Left forelimb (tissue), 1 donor: ENCODE measurements at places on chromosomes 6 and 20.
A peak's percentile ranks its signal among the peaks of the same experiment; 100 is the strongest.

DNA sequence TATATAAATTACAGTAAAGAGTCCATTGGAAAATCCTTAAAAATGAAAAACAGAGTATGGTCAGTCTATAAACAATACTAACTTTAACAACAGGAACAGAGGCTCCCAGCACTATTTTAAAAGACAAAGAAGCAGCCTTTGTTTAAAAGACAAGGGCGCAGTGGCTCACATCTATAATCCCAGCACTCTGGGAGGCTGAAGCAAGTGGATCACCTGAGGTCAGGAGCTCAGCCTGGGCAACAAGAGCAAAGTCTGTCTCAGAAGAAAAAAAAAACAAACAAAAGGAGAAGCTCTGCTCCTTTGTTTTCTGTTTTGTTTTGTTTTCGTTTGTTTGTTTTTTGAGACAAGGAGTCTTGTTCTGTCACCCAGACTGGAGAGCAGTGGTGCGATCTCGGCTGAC is 89.4 kb downstream of the DTNBP1 start:
- DNase-seq = no peak

- DNase-seq = peak; percentile 78
These were observed 2.0 kb downstream of the SPAG4 start for GRCh38 chr20:35617397-35618262.

- no peak for DNase-seq
These were observed 15.3 kb downstream of the TRPC4AP start for GRCh38 chr20:35077341-35077740.

DNA sequence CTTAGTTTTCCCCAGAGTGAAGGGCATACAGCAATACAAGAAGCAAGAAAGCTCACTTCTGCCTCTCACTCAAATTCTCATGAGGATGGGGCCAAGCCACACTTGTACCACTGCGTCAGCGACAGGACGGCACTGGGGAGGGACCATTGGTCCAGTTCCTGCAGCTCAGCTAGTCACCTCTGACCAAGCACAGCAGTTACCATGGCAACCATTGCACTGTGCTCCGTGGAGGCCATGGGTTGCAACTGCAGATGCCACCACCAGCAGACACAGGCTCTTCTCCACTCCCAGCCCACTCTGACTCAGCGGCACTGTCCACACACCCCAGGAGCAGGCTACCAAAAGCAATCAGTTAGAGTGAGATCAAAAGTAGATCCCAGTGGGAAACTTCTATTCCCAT is 441.1 kb upstream of the ARID1B start:
- DNase-seq = no peak

GRCh38 chr20:483815-484644 is 21.7 kb upstream of the TBC1D20 start:
- DNase-seq = no peak

DNA sequence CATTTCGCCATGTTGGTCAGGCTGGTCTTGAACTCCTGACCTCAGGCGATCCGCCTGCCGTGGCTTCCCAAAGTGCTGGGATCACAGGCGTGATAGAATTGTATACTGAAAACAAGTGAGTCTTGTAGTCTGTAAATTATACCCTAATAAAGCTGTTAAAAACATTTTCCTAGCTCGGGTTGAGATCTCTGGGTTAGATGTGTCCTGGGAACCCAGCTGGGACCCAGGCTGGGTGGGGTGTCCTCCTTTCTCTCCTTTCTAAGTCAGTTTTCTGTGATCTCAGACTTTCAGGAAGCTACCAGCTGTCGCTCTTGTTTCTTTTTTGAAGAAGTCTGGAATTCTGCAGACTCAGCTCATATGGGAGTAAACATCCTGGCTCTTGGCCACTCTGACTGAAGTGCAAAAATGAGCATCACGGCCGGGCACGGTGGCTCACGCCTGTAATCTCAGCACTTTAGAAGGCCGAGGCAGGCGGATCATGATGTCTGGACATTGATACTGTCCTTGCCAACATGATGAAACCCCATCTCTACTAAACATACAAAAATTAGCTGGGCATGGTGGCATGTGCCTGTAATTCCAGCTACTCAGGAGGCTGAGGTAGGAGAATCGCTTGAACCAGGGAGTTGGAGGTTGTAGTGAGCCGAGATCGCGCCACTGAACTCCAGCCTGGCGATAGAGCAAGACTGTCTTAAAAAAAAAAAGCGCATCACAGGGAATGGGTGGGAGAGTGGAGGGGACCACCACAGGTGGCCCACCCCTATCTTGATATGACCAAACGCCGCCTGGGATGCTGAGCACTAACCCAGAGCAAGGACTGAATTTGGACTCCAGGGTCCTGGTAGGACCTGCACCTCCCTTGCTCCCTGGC is 9.9 kb upstream of the PCIF1 start:
- DNase-seq = no peak

- DNase-seq = no peak
These were observed 73.4 kb downstream of the REPS1 start for GRCh38 chr6:138914701-138915100.

GRCh38 chr6:107264357-107264840 is 149.1 kb upstream of the BEND3 start:
- DNase-seq = no peak

GRCh38 chr20:58039274-58040092 is 189.0 kb downstream of the ANKRD60 start:
- peak; percentile 59 for DNase-seq

DNA sequence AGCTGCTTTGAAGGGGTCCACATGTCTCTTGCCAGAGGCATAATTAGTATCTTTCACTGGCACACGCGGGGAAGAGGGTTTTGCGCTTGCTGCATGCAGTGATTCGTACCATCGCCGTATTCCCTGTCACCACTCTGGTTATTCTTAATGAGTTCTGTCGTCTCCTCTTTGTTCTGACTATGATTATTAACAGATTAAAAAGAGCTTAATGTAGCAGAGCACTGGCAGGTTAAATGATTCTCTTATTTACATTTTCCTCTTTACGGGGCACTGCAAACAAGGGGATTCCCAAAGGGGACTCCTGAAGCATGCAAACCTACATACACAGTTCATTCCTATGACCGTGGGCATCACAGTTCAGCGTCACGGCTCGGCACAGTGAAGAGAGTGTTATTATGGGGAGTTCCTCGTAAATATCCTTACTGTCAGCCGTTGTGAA is 204.8 kb downstream of the DTNBP1 start:
- DNase-seq = no peak

DNA sequence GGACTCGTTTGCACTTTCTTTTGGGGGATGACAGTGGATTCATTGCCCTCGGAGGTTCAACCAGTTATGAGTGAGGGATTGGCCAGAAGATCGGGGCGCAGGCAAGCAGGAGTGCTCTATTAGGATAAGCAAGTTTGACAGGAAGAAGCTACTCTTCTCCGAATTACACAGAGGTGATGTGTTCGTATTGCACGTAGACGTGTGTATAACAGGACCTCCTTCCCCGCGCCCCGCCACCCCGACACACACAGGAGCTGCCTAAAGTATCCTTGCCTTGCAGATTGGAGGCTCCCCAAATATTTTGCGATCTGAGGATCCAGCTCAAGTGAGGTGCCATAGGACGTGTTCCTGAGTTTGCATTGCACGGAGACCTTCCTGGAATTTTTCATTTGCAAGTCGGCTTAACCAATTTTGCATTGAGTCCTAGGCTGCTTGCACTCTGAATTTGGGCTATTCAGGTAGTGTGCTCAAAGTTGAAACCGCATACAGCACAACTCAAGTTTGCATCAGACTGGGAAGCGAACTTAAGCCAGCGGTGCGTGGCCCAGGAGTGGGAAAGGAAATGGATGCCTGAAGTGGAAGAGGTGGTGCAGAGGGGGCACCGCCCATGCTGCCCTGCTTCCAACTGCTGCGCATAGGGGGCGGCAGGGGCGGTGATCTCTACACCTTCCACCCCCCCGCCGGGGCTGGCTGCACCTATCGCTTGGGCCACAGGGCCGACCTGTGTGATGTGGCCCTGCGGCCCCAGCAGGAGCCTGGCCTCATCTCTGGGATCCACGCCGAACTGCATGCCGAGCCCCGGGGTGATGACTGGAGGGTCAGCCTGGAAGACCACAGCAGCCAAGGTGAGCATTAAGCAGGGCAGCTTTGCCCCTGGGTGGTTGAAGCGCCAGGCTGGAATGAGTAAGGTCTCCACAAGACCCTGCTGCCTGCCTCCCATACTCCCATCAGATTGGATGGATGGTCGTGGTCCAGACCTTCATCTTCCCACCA is 770 bp downstream of the TCF19 start:
- DNase-seq = no peak

GRCh38 chr20:48153523-48153922 is 368.2 kb upstream of the SULF2 start:
- no peak for DNase-seq

- DNase-seq = no peak
These were observed 248.4 kb downstream of the MYLK4 start for GRCh38 chr6:2502096-2502997.

DNA sequence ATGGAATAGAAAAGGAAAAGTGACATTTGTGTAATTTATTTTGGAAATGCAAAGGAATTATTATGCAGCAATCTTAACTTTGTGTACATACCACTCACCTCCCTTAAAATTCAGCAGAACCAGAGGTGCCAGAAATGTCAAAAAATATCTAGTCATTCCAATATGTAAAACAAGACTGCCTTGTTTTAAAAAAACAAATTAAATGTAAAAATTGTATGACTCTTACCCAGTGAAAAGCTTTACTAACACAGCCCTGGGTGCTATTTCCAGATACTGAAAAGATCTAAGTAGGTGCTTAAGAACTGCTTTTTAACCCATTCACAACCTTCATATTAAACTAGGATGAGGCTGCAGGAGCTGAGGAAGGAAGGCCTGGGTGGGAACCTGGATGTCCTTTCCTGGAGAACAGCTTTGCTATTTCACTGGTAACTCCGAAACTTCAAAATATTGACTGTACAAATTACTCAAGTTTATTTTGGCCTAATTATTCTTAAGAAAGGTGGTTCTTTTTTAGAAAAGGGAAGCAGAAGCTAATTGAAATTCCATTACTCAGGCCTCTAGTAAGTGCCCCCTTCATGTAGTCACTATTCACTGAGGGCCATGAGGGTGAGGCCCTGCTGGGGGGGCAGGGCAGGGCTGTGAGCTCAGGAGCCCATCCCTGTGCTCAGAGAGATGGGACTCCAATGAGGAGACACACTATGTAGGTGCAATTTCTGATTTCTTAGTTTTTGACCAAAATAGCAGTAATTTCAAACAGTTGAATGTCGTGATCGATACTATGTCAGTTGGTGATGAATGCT is 139.6 kb downstream of the MAP3K4 start:
- DNase-seq = no peak

DNA sequence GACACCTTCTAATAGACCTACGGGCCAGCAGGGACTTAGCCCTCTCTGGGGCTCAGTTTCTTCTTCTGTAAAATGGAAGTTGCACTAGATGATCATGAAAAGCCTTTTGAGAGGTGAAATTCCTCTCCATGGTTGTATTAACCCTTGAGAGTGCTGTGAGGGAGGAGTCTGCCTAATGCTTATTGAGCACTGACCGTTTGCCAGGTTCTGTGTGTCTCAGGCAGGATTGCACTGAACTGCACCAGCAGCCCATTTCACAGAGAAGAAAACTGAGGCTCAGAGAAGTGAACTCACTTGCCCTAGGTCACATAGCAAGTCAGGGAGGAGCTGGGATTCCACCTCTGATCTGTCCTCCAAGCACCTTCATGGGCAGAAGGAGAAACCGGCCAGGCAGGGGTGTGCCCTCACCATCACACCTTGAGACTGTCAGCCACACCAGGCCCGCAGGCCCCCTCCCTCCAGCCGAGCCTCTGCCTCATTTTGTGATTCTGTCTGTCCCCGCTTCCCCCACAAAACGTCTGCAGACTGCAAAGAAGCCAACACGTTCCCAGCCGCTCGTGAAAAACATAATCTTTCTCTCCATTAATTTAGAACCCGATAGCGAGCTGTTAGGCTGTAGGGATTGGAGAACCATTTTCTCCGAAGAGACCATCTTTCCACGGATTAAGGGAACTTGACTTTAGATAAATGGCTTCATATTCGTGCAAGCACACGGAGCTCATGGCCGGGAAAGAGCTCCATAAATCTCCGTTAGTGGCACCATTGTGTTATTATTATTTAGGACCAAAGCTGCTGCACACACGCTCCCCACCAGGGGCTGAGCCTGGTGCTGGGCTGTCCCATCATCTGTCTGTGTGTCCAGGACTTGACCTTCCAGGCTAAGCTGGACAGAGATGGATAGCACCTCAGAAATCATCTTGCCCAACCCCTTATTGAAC is 46.0 kb downstream of the KIAA1755 start:
- no peak for DNase-seq

GRCh38 chr6:548517-548916 is 108.4 kb downstream of the HUS1B start:
- DNase-seq = no peak

DNA sequence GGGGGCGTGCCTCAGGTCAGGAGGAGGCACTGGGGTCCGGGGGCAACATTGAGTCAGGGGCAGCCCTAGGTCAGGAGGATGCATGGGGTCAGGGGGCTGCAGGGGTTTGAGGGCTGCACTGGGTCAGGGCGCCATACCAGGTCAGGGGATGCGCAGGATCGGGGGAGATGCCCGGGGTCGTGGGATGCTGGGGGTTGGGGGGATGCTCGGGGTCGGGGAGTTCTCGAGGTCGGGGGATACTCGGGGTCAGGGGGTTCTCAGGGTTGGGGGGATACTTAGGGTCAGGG is 727 bp upstream of the EXOC2 start:
- DNase-seq = no peak

GRCh38 chr6:36682328-36683144 is 4.0 kb downstream of the CDKN1A start:
- no peak for DNase-seq

- no peak for DNase-seq
These were observed 51.1 kb downstream of the LHFPL5 start for GRCh38 chr6:35856250-35856649.

GRCh38 chr6:39300739-39301138 is 13.5 kb downstream of the KCNK17 start:
- DNase-seq = no peak

DNA sequence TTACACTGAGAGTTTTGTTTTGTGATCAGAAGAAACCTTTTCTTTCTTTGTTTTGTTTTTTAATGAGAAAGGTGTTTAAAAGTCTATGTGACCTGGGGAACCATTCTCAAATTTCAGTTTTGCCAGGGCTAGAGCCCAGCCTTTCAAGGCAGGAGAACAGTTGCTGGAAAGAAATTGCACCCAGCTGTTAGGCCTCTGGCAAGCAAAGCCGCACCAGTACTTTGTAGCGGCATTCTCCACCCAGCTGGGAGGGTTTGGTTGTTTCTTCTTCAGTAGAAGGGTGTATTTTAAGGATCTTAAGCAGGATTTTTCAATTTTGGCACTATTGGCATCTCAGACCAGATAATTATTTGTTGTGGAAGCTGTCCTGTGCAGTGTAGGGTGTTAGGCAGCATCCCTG is 16.6 kb upstream of the MAPK13 start:
- DNase-seq = no peak

GRCh38 chr6:43848671-43849391 is 78.8 kb downstream of the VEGFA start:
- DNase-seq = no peak

- DNase-seq = no peak
These were observed 8.8 kb upstream of the PIM1 start for GRCh38 chr6:37160922-37161778.
